ENCODE measurements at places on chromosomes 2 and 18. TPM values are rescaled to one million over a fixed set of nuclear protein-coding genes. Genes with fewer than 3 reads are reported as not detected.

- no peak for DNase-seq
These were observed 7.7 kb upstream of the STK39 start for GRCh38 chr2:168255103-168255502.

The SKOR2 gene
- not detected for polyA plus RNA-seq

DNA sequence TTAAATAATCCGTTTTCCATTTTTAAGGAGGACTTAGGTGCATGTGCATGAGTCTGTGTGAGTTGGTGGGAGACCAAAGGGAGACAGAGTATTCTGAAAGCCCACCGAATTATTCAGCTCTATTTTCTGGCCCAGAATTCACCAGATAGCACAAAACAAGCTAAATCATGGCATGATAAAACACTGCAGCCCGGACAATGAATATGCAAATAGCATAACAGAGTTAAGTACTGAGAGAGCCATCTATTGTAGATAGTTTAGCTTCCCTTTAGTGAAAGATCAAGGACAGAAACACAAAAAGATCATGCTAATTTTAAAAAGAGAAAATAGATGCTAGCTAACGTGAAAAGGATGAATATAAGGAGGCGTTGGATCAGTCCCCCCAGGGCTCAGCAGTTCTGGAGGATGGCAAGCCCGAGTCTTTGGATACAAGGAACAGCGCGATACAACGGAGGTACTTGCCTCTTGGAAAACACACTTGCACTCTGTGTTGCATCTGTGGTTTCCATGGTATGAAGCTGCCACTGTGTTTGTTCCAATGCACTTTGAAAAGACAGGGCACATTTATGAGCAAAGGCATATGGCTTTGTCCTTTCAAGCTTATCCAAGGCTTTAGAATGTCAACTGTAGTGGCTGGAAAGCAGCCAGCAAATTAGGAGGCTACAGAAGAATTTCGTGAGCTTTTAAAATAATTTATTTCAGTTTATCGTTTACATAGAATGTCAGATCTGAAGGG lies 119.9 kb downstream of the LYPD1 start:
- DNase-seq, result peak; percentile 5

The LOXHD1 gene
- polyA plus RNA-seq, result 1.6 TPM

DNA sequence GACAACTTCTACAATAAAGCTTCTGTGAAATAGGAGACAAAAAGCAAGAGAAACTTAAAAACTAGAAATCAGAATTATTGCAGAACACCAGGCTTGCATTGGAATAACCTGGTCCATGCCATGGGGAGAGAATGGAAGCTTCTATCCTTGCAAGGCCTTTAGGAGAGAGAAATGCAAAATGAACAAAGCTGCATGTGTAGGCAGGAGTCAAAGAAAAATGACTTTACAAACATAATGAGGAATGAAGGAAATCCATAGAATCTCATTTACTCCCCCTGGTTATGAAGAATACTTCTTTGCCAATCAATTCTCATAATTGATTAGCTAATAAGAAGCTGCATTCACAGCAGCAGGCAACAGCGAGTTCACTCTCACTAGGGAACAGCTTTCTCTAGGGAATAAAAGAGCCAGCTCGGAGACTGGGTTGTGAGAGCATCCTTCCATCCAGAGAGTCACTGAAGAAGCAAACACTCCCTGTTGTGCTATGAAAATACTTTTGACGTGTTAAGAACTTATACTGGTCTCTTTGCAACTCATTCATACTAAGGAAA lies 235.9 kb upstream of the LRATD1 start:
- no peak for DNase-seq

The FMNL2 gene
- polyA plus RNA-seq, result 88.9 TPM
